ENCODE measurements at places on chromosomes 6 and 20.
A peak's percentile ranks its signal among the peaks of the same experiment; 100 is the strongest.

GRCh38 chr6:37622646-37623071 is 75.0 kb downstream of the MDGA1 start:
- DNase-seq, result no peak

GRCh38 chr20:931401-931800 is 15.3 kb upstream of the ANGPT4 start:
- no peak for DNase-seq

- no peak for DNase-seq
Measured at GRCh38 chr6:92427453-92427852, 991.9 kb downstream of the EPHA7 start.

- DNase-seq, result peak; percentile 20
Measured at GRCh38 chr20:44407402-44408184, 52.1 kb downstream of the HNF4A start.

DNA sequence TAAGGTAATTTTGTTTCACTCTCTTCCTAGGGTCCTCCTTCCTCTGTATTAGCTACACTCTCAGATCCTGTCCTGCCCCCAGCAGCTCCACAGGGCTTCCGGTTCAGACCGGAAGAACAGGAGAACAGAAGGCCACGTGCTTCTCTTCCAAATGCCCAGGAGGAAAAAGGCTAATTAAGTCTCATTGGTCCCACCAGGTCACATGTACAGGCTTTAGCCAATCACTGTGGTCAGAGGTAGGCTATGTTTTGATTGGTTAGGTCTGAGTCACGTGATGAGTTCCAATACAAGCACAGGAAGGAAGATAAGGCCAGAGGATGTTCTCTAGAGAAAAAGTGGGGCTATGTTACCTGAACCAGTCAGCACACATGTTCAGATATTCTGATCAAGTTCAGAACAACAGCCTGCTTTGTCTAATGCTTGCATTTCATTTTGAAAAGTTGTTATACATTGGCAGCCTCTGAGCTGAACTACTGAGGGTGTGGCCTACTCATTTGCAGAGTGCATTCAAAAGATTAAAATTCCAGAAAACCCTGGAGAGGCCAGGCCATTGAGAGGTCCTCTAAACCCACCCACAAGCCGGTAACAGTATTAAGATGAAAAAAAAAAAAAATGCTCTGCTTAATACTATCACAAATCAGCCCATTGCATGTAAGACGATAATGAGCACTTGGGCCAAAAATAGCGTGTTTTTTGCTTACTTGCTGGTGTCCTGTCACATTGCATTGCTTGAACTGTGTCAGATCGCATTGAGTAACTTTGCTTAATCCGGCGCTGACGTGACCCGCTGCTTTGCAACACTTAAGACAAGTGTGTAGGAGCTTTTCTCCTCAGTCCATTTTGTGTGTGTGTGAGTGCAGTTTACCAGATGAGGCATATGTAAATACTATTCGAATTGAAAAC is 170.3 kb downstream of the TSHZ2 start:
- DNase-seq, result no peak

DNA sequence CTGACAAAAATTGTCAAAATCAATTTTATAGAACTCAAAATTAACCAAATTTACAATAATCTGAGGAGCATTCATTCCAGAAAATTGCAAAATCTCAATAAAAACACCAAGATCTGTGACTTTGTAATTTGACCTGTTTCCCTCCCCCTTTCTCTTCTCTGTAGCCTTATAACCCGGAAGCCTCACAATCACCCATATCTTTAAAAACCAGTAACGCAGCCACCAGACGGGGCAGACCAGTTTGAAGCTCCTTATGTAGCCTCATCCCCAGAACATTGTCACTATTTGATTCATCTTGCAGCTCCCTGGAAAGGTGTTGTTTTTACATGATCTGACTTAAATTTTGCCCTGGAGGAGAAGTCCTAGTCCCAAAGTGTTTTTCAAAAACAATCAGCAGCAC is 27.5 kb upstream of the TGM6 start:
- DNase-seq, result no peak

- DNase-seq, result no peak
Measured at GRCh38 chr6:133577851-133578250, 311.1 kb upstream of the TCF21 start.

DNA sequence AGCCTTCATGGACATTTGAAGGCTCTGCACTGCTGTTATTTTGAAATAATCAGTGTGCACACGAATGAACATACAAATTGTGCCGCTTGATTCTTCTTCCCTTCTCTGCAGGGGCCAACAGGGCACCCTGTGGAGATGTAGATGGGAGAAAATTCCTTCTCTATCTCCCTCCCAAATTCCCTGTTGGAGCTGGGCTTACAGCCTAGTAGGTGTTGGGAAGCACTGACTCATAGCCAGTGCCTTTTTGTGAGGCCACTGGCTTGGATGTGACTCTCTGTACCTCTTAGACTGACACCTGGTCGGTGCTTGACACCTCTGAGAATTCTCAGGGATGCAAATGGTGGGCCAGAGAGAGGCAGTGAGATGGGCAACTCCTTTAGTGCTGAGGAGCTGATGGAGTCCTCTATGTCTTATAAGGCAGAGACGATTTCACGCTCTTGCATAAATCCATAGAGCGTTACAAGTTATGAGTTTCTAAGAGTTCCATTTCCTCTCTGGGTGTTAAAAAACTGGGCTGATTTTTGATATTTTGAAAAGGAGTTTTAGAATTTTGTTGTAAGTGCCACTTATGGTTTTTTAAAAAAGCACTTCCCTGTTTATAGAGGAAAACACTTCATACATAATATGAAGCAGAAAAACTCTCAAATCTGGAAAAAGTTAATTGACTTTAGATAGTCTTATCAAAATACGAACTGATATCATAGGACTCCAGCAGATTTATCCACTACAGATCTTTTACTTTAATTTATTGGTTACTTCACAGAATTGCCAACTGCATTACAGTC is 89.8 kb upstream of the MAP3K7 start:
- no peak for DNase-seq

DNA sequence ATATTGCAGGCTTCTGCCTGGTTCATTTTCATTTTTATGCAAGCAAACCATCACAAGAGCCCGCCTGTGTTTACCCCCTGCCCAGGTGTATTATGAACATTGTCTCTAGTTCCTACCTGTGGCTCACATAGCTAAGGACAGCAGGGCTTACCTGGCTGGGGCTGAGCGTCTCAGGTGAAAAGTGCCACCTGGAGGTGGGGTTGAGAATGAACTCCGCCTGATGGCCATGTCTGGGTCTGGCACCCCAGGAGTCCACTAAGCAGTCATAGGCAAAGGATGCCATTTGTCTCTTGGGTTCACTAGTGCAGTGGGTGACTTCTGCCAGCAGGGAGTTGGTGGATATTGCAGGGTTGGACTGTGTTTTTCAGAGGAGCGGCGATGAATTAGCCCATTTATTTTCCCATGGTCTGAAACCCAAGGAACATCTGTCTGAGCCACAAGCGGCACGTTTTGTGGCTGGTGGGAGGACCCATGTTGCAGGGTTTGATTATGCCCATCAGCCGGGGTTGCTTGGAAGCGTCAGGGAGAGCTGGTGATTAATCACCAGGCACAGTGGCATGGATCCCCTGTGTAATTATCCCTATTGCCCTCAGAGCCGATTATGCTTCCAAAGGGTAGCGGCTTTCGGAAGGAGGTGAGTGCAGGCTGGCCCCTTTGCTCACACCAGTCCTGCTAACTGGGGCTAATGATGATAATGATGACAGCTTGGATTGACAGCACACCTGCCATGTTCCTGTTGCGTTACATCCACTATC is 92.1 kb downstream of the CDH26 start:
- DNase-seq, result no peak

DNA sequence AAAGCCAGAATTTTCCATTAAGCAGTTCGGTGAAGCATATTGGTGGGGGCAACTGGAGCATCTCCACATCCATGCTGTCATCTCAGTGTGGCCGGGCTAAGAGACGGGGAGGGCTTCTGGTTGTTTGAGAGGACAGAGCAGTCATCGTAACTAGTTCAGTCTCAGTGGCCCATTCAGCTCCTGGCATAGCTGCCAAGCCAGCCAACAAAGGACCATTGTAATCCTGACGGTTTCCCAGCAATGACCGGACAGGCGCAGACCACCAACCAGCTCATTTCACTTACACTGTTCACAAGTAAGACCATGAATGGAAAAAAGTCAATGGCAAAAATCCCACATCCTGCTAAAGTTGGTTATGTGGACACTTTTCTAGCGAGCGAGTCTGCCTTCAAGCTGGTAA is 14.9 kb upstream of the HDDC2 start:
- DNase-seq, result no peak

DNA sequence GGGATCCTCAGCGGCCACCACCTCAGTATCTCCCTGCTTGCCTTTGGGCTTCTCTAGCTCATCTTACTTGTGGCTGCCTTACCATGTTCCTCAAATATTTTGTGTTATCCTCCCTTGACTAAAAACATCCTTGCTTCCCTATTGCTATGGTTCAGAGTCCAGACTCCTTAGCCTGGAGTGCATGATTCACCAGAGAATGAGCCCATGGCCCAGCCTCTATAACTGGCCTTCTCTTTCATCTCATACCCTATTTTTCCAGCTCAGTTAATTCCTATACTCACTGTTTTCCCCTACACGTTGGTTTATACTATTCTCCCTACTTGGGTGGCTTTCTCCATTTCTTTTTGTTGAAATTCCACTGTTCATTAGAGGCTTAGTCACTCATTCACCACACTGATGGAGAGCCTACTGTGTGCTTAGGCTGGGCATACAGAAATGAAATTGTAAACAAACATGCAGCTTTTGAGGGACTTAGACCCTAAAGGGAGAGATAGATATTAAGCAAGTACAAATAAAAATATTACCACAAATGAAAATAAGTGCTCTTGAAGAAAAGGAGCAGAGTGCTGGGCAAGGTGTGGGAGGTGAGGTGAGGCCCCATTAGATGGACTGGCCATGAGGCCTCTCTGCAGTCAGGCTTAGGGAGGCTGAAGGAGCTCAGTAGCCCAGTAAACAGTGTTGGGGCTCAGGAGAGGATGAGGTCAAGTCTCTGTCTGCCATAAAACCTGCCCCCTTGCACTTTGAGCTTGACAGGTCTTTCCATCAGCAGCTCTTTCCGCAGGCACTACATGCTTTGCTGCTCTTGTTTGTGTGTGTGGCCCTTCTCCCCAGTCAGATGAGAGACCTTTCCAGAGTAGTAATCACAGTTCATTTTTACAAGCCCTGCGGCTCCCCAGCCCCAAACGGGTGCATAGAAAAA is 109.3 kb downstream of the TCP11 start:
- DNase-seq, result no peak

GRCh38 chr6:101537753-101538316 is 144.3 kb downstream of the GRIK2 start:
- peak; percentile 69 for DNase-seq

- no peak for DNase-seq
Measured at GRCh38 chr20:54083459-54083858, 13.1 kb upstream of the BCAS1 start.

DNA sequence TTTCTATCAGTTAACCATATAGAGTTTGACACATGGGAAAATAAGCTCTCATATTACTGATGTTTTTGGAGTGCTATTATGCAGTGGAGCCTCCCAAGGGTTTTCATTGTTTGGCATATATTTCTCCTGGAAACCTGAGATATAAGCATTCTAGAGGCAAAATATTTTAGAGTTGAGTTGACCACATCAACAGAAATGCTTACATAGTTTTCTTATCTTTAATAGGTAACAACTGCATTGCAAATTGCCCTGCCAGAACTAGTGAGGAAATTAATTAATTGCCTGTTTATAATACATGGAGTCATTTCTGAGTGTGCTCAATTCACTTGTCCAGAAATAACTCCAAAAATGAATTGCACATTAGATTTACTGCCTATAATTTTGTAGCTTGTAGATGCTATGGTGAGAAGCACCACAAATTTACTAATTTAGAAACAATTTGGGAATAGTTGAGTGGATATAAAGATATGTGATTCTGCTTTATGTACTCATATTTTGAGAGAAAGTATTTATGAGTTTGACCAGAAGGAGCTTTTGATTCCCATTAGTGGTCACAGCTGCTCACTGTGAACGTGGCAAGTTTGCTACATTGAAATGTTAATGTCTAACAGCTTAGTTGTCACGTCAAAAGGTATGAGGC is 288.7 kb downstream of the CD109 start:
- DNase-seq, result no peak

DNA sequence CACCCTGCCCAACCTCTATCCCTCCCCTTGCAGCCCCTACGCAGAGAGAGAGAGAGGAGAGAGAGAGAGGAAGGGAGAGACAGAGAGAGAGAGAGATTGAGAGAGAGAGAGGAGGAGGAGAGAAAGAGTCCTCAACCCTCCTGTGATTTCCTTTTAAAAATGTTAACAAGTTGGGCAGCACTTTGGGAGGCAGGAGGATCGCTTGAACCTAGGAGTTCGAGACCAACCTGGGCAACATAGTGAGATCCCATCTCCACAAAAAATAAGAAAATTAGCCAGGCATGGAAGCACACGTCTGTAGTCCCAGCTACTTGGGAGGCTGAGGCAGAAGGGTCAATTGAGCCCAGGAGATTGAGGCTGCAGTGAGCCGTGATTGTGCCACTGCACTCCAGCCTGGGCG is 30.1 kb downstream of the CPNE5 start:
- no peak for DNase-seq

DNA sequence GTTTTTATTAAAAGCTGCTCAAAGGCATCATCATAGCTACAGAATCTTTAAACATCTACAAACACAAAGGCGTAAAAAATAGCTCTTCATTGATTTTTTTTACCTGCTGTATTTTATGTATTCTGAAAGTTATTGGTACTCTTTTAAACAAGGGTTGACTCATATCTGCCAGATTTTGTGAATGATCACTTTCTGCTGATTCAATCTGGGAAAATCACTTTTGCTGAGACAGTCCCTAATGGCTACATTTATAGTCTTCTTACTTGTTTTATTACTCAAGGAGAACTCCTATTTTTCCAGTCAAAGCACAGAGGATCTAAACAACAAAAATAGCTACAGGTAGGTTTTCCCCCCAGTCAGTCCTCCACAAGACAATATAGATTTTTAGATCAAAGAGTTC is 739.0 kb downstream of the CBLN4 start:
- DNase-seq, result no peak

DNA sequence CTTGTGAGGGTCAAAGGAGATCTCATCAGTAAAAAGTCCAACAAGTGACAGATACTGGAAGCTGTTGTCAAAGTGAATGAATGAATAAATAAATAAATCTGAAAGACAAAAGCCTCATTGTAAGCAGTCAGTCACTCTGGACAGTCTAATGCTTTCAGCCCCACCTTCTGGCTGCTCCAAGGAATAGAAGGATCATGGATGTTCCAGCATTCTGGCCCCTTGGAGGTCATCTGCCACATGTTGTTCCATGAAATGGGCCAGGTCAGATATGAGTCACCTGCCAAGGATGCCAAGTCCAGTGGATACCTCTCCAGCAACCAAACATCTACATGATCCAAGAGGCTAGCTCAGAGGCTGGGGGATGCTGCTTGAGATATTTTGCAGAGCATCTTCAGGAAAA is 185.6 kb downstream of the BMP7 start:
- peak; percentile 55 for DNase-seq

DNA sequence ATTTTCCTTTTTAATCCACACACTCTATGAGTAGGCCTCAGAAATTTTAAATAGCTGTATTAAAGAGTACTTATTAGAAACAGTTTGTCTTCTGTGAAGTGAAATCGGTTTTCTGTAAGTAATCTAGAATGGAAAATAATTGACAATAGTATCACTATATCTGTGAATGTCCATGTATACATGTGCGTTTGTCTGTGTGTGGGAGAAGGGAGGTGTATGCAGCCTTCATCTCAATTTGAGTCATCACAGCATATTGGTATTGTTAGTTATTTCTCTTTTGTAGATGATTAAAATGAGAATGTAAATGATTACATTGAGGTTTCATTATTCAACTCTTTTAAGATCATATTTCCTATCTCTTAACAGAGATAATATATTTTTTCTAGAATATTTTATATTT is 206.0 kb downstream of the EYS start:
- no peak for DNase-seq
